ENCODE measurements at places on chromosomes 16 and 17.

DNA sequence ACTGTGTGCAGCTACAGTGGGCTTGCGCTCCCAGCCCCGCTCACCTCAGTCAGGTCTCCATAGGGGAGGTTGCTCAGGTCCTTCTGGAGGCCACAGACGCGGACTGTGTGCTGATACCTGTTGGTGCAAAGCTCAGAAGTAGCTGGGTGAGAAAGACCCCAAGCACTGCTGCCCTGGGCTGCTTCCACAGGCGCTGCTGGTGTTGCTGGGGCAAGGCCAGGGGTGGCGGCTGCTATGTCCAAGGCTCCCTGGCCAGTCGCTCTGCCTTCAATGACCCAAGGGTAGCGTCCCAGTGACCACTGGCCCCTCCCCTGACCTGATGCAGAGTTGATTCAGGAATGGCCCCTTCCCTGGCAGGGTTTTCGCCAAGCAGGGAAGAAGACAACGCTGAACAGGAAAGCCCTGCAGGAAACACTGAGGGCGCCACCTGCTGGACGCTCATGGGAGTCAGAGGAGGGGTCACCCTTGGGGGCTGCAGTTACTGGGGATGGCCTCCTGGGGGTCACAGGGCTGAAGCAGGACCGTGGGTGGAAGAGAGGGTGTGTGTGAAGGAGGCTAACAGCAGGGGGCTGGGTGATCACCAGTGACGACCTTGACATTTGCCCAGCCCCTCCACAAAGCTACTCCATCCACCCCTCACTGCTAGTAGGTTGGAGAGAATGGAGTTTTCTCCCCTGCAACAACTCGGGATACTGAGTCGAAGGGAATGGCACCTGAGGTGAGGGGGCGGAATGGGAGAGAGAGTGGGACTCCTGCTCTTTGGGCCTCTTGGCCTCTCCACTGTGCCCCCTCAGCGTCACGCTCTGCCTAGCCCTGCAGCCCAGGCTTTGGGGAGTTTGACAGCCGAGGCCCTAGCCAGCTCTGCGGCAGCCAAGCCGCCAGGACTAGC is 38.3 kb downstream of the ABCC12 start:
- DNase-seq: peak; percentile 17

DNA sequence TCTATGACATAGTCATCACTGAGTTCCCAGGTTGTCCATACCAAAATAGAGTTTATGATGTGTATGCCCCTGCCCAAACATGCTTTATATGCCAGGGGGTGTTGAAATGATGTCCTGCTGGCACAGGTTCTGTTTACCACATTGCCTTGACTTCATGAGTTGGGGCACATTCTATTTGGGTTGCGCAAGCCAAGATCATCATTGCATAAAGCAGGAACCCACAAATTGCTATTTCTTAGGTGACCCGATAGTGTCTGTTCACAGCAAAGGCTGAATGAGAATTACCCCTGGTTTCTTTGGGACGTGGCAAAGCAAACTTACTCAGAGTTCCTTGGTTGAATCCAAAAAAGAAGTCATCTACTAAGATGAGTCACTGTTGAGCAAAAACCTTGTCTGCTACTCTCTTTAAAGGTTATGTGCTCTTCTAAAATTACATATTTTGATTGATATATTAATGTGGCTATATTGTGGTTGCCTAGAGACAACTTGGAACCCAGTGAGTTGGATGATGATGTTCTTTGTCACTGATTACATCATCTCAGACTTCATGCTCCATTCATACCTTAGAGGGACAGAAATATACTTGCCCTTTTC is 912.6 kb upstream of the SOX9 start:
- DNase-seq: no peak

DNA sequence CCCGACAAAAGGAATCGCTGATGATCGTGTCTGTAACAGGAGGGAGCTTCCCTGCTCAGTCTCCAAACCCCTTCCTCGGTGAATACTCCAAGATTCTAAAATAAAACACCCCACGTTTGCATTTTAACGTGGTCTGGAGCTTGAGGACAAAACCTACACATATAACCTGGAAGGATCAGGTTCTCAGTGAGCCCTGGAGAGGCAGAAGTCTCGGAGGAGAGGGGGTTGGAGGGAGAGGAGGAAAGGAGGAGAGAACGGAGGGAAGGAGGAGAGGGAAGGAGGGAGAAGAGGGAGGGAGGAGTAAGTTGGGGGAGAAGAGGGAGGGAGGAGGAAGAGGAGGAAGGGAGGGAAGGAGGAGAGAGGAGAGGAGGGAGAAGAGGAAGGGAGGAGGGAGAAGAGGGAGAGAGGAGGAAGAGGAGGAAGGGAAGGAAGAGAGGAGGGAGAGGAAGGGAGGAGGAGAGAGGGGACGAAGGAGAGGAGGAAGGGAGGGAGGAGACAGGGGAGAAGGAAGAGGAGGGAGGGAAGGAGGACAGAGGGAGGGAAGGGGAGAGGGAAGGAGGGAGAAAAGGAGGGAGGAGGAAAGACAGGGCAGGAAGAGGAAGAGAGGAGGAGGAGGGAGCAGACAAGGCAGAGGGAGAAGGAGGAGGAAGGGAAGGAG is 27.4 kb upstream of the GINS2 start:
- DNase-seq: no peak

DNA sequence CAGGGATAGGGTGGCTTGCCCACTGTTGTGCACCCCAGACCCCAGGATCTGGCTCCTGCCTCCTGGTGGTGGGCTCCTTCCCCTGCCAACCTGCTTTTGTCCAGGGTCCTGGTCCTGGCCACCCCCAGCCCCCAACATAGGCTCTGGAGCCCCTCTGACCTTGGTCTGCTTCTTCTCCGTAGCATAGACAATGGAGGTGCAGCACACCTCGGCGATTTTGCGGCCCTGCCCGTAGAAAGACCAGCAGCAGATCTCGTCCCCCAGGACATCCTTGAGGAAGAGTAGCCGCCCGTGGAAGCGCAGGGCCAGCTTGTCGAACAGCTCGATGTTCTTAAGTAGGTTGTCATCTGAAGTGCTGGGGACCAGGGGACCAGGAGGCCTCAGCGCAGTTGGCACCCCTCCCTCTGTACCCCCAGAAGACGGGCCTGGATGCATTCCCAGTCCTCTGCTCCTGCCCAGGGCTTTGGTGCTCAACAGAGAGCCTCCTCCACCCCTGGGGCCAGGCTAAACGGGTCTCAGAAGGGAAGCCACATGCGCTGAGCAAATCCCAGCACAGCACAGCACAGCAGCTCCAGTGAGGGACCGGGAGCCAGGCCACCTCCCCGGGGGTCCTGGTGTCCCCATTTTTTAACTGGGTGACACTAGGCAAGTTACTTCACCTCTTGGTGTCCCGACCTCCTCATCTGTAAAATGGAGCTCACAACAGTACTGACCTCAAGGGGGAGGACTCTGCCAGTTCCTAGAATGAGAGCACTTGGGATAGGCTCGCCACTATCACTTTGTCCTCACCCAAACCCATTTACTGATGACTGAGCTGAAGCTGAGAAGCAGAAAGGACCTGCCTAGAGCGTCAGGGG is 10.8 kb downstream of the ASPHD1 start:
- DNase-seq: no peak

DNA sequence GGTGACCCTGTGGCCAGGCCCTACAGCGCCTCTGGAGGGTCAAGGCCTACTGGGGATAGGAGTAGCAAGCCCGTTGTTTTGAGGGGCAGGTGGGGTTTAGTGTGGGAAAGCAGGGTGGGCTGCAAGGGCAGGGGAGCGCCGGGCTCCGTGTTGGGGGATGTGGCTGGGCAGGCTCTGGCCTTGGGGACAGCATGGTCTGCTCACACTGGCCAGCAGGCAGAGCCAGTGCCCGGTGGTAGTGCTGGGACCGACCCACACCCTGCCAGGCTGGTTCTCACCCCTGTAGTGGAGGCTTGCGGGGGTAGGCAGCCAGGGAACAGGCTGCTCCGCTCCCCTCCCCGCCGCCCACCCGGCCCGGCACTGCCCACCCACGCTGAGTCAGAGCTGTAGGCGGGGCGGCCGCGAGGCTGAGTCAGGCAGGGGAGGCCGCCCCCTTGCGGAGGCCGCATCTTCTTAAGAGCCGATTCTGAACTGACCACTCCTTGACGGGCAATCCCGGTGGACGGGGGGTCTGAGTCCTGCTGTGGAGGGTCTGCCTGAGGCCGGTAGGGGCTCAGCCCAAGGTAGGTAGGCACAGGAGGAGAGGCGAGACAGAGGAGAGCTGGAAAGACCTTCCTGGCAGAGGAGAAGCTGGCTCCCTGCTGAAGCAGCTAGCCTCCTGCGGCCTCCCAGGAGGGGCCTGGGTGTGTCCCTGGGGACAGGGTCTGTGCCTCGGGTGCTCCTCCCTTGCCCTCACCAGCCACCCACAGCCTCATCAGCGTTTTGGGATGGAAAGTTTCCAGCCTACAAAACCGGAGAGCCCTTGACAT is 62.4 kb downstream of the BAIAP2 start:
- no peak for DNase-seq

DNA sequence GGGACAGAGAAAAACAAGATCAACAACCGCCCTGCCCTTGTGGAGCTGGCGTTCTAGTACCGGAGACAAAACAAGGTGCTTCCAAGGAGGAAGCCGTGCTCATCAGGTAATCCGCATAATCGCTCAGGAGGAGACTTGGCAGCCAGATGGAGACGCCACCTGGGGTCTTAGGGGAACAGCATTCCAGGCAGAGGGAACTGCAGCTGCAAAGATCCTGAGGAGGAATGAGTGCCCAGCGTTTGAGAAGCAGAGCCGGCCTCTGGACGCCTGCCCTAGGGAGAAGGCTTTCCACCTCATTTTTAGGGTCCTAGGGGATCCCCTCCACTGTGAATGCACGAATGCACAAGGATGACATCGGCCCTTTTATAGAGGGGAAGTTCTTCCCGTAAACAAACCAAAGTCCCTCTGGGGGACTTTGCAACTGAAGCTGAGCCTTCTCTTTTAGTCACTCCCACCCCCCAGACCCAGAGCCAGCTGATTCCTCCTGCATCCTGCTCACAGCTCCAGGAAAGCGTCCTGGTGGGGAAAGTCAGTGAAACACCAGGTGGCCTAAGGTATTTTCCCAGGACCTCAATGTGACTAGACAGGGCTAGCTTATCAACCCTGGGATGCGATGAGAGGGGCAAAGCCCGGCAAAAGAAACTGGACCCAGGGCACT is 13.2 kb upstream of the MPRIP start:
- no peak for DNase-seq

GRCh38 chr17:68734931-68735330 is 133.8 kb upstream of the FAM20A start:
- DNase-seq: no peak

DNA sequence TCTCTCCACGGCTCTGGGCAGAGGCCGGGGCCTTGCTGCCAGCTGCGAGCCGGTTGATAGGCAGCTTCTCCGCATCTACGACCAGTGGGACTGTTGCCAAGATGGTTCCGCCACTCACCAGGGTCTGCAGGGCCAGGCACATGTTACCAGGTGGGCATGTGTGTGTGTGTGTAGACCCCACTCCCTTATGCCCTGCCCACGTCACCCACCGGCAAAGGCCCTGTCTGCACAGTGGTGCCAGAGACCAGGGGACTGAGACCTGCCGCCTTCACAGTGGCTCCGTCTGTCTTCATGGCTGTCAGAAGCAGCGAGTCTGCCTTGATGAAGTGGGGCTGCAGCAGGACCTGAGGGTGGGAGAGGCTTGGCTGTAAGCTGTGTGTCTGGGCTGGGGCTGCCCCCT is 17.7 kb downstream of the SREBF1 start:
- DNase-seq: no peak

DNA sequence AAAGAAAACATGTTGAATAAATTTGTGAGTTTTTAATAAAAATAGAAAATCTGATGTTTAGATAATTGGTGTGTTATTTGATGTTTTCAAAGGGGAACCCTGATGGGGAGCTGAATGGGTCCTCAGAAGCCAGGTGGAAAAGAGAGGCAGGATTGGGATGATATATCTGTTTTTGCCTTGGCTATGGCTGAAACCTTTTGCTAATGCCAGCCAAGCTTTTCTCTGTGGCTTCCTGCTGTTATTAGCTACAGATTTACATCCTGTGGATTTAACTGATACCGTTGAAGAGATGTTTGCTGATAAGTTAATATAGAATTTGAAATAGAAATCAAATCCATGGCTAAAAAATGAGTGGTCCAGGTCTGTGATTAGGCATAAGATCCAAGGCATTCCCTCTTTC is 4.2 kb upstream of the AATF start:
- no peak for DNase-seq

DNA sequence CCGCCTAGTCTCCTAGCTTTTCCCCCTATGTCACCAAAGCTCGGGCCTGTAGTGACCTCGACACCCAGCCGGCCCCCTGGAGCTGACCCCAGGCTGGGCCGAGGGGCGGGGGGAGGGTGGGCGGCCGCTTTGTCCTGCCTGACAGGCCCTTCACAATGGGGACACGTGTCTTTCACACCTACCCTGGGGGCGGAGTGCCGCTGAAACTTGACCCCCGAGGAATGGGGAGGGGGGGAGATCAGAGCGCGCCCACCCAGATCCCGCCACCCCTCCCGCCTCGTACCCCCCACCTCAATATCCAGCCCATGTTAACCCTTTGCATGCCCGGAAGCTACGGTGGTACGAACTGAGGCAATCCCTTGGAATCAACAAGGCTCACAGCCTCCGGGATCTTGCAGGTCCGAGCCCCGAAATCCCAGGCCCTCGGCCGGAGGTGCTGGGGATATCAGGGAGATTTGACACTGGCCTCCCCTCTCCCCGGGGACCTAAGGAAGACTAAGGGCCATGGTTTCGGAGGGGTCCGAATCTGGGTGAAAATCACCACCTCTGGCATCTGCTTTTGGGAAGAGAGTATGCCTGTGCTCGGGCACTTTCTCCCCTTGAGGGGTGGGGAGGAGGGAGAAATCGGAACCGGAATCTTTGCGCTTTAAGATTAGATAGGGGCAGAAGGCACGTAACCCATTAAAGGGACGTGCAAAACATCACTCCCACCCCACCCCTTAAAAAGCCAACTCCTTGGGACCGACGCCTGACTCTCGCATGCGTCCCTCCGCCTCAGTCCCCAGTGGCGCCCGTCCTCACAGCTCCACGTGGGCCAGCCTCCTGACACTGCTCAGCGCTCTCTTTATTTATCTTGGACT is 2.6 kb downstream of the NOG start:
- no peak for DNase-seq

- no peak for DNase-seq
These were observed 25.9 kb downstream of the PIPOX start for GRCh38 chr17:29068818-29069217.

- DNase-seq: no peak
These were observed 2.1 kb downstream of the SSTR2 start for GRCh38 chr17:73166731-73167581.

- DNase-seq: no peak
These were observed 1.4 kb upstream of the TXNDC11 start for GRCh38 chr16:11744075-11744470.

DNA sequence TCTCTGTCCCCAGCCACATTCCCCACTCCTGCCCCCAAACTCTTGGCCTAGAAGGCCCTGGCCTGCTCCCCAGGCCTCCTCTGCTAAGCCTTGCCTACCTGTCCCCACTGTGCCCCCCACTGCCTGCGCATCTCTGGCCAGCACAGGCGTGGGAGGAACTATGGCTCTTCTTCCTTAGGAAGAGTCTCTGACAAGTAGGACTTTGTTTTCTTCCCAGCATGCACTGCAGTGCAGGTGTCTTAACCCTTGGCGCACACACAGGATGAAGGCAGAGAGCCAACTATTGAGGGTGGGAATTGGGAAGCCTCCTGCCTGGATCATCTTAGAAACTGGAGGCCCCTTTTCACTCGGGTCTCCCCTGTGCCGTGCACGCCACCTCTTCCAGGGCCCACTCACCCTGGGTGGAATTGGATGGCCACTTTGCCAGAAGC is 3.6 kb downstream of the AMDHD2 start:
- DNase-seq: no peak
